ENCODE measurements at places on chromosomes 3 and 15.

- DNase-seq, result no peak
Observed at GRCh38 chr3:161372321-161373260, 1.3 kb upstream of the SPTSSB start.

GRCh38 chr3:64575211-64575844 lies 112.5 kb downstream of the ADAMTS9 start:
- DNase-seq, result no peak

GRCh38 chr15:94066046-94066445 lies 165.3 kb upstream of the MCTP2 start:
- no peak for DNase-seq

- no peak for DNase-seq
Observed at GRCh38 chr3:89955156-89955555, 847.7 kb downstream of the EPHA3 start.

GRCh38 chr3:1611824-1612223 lies 486.8 kb upstream of the CNTN4 start:
- no peak for DNase-seq

DNA sequence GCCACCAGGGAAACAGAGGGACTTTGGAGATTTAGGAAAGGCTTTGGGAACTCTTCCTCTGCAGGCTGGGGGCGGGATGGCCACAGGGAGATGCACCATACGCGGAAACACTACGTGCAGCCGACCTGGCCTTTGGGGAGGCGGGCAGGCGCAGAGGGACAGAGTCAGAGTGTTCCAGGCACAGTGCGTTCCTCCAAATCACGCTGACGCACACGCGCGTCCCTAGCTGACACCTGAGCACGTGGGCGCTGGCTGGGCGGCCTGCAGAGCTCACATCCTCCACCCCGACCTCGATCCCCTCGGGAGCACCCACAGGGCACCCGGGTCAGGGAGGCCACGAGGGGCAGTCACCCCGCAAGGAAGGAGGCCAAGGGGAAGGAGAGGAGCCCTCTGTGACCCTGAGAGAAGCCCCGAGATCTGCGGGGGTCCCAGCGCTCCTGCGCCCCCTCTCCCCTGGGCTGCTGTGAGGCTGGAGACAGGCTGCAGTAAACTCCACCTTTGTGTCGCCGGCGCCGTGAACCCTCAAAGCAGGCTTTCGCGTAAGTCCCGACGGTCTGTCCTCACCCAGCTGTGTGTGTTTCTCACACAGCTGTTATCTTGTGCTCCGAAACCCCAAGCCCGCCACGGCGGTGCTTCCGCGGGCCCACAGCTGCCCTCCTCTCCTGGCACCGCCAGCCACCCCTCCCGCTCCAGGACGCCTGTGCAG lies 196.3 kb downstream of the OCA2 start:
- no peak for DNase-seq

DNA sequence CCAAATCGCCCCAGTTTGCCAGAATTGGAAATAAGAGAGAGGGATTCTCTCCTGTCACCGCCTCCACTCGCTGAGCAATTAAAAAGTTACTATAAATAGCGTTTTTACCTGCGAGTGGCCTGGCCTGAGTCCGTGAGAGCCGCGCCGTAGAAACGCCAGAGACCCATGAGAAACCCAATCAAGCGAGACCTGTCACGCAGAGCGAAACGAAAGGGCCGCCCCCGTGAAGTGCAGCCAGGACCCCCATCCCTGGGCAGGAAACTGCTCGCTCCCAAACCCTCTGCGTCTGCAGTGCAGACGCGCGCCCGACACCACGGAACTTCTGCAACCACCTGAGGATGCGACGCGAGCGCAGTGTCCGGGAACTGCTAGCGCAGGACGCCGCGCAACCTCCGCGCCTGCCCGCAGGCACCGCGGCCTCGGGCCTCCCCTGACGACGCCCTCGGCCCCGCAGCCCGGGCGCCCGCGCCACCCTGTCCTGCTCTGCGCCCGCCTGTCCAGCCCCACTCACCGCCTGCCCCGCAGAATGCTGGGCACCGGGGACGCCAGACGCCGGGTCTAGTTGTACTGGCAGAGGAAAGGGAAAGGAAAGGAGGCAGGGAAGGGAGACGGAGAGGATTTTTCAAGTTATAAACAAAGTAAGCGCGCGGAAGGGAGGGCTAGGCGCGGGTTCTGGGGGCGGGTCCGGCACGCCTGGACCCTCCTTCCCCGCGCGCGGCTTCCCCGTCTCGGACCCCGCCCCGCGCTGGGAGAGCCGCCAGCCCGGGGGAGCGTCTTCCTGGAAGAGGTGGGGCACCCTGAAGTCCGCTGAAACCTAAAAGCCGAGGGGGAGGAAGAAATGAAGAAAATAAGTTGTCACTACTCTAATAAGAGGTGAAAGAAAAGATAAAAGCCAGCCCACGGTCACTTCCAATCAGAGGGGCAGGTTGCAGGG lies at the start of gene PLSCR4:
Gene PLSCR4, minus strand, starts transcription at position 657 of the 934 bp plus-strand sequence. CDS start 29,034 bp downstream, outside the sequence.
- DNase-seq, result no peak

DNA sequence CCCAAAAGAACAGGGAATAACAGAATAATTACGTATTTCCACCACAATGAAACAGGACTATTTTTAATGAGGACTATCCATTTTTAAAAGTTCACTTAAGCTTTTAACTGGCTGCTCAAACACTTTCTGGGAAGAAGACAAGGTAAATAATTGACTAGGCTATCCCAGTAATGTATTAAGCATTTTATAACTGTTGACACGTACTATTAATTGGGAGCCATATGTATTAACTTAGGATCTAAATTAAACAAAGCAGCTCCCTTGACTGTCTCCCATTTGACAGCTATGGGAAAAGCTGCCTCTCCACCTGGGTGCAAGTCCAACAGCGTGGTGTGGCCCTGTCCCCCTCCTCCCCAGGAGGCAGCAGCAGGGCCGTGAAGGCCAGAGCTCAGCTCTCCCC lies 36.1 kb downstream of the MYO5C start:
- DNase-seq, result no peak

- no peak for DNase-seq
Observed at GRCh38 chr15:48609486-48609885, 36.0 kb downstream of the FBN1 start.

DNA sequence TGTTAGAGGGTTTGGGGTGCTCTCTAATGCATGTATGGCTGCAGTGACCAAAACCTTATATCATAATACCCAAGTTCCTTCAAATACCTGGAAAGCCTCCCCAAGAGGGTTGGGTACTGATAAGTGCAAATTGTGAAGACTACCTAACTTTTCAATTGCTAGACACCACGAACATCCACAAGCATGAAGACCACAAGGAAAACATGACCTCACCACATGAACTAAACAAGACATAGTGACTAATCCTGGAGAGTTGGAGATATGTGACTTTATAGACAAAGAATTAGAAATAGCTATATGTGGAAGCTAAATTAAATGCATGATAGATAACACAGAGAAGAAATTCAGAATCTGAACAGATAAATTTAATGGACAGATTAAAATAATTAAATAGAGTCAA lies 23.9 kb upstream of the AADACL2 start:
- DNase-seq, result no peak

- no peak for DNase-seq
Observed at GRCh38 chr3:110955301-110955880, 116.2 kb upstream of the NECTIN3 start.

DNA sequence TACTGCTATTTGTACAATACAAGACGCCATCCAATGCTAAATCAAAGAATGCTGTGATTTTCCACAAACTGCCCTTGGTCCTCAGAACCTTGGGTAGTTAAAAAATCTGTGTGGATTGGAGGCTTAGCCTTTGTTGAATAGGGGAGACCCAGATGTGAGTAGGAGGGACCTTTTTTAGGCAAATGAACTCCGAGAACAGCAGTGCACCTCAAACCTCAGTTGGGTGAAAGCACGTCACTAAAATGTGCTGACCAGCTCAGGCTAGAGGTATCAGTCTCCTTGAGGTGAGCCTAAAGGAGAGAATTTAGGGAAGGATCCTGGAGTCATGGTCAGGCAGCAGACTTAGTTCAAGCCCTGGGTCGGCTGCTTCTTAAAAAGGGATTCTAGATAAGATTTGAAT lies 200.7 kb downstream of the SOX2 start:
- DNase-seq, result no peak

GRCh38 chr3:21718161-21718765 lies 32.7 kb downstream of the ZNF385D start:
- no peak for DNase-seq

DNA sequence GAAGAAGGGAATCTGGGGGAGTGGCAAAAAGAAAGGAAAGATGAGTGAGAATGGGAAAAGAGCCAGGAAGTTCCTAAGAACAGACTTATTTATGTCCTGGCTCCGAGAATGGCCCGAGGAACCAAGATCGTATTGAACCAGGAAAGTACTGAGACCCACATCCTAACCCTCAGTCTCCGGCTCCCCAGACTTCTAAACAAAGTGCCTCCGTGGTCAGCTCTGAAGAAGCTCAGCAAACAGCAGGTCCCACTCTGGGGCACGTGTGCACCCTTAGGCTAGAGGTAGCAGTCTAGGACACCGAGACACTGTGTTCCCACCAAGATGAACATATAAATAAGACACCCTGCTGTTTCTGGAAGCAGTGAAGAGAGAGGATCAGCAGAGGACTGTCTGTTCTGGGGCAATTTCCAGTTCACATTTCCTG lies 307.4 kb downstream of the NTRK3 start:
- DNase-seq, result no peak

- DNase-seq, result no peak
Observed at GRCh38 chr3:151166161-151166560, 36.9 kb downstream of the GPR171 start.

DNA sequence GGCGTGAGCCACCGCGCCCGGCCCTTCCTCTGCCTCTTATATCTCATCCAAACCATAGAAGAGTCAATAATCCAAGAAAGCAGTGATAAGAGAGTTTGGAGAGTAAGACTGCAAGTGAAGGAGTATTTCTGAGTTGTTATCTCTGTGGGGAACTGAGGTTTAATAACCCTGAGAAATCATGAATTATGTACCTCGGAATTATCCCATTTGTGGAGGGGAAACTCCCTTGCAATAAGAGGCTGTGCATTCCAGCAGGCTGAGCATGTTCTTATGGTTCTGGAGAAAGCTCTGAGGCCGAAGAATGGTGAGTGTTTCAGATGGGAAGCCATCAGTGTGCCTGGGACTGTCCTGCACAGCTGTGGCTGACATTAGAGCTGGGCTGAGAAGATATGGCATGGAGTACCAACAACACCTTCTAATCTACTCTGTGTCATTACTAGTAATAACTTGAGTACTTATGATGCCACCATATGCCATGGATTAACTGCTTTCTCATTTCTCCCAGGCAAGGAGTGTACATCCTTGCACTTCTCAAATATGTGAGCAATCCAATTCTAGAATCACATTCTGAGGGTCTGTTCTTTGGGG lies 31.4 kb upstream of the NOX5 start:
- DNase-seq, result no peak

DNA sequence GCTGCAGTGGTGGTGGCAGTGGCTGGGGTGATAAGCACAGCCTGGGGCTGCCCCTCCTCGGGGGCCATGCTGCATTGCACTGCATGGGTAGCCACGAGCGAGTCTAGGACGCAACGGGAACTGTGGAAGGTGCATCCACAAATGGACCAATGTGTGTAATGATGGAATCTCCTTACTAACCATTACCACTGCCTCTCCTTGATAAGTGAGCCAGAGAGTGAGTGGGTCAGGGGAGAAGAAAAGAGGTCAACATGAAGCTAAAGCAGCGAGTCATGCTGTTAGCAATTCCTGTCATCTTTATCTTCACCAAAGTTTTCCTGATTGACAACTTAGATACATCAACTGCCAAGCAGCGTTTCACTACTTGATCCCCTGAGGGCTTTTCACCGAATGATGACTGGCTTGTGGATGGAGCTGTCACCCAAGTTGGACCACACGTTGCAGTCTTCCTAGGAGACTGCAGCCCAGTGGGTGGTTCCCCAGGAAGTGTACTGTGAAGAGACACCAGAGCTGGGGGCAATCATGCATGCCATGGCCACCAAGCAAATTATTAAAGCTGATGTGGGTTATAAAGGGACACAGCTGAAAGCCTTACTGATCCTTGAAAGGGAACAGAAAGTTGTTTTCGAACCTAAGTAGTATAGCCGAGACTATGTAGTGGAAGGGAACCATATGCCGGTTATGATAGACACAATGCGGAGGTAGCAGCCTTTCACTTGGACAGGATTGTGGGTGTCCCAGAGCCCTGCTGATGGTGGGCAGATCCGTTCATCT lies 20.6 kb downstream of the SAMD7 start:
- no peak for DNase-seq

DNA sequence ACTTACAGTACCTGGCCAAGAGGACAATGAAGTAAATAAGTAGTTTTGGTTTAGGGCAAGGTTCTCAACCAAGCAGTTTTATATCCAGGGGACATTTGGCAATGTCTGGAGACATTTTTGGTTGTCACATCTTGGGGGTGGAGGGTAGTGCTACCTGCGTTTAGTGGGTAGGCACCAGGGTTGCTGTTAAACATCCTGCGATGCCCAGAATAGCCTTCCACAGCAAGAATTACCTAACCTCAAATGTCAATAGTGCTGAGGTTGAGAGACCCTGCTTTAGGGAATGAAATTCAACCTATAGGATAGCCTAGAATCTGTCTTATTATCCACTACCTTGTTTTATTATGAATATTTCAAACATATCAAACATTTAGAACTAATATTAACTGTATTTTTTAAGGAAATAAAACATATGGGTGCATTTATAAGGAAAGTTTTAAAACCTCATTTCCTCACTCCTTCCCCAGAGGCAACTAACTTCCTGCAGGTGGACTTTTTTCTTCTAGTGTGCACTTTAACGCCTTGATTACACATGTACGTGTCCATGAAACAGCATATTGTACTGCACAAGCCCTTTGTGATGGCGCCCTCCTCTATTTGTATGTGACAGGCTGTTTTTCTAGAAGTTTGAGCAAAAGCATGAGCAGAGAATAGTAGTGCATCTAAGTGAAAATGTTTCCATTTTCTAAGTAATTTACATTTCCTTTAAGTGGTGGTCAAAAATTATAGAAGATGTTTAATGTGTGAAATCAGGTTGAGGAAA lies 57.1 kb downstream of the TRAK1 start:
- no peak for DNase-seq

DNA sequence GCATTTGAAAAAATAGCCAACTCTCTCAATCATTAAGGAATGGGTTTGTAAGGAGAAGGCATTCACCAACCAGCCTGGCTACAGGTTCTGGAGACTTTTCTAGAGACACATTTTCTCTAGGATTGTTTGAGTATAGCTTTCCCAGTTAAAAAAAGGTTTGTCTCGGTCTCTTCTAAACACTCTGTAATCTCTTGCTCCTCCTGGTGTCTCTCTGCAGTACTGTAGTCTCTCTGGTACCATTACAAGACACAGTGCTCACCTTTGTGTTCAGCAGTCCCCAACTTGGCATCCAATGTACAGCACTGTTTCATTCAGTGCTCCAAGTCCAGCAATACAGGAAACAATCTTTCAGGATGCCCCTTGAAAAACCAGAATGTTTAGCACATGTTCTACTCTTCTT lies 534.4 kb downstream of the ZNF385D start:
- no peak for DNase-seq

- no peak for DNase-seq
Observed at GRCh38 chr3:189862385-189862998, 231.3 kb downstream of the TP63 start.

DNA sequence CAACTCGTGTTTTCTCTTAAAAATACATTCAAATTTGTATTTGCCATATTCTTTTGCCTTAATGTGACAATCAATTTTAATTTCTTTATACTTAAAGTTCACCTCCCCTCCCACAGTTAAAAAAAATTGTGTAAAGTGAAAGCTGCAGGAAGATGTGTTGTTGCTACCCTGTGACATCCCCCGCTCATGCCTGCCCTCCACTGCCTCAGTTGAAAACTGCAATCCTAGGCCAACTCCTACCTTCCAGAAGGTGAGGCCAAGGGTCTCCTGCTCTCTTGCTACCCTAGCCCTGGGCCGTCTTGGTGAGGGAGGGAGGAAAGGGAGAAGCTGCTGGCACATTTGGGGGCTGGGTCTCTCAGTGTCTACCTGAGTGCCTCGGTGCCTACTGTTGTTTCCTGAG lies 57.0 kb upstream of the CMTM7 start:
- no peak for DNase-seq
